ENCODE measurements at places on chromosomes 7 and 10.

DNA sequence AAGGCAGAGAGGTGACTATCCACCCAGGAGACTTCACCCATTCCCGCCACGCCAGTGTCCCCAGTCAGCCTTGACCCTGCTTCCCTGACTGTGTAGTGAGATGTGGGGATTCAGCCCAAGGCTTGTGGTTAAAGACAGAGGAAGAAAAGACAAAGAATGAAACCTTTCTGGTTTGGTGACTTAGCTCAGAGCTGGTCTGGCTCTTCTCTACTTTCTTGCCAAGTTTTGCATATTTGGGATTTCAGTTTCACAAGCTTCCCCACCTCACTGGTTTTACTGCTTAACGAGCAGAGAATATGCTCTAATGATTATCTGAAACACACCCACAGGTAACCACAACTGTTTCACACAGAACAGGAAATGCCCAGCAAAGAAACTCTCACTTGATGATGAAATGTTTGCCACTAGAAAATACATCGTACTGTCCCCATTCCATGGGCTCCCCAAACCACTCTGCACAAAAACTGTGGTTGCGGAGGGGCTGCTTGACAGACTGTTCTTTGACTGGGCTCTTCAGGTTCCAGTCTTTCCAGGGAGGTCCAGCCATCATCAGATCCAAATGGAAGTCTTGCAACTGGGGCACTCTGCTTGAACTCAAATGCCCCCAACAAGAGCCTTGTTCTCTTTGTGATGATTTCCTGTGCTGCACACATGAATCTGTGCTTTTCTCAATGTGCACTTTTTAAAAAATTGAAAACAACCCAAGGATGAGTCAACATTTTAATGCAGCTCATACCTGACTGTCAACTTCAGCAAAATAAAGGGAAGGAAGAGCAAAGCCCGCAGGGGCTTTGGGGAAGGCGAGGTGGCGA, 95.5 kb downstream of the CTBP2 start:
- DNase-seq: peak; percentile 77

DNA sequence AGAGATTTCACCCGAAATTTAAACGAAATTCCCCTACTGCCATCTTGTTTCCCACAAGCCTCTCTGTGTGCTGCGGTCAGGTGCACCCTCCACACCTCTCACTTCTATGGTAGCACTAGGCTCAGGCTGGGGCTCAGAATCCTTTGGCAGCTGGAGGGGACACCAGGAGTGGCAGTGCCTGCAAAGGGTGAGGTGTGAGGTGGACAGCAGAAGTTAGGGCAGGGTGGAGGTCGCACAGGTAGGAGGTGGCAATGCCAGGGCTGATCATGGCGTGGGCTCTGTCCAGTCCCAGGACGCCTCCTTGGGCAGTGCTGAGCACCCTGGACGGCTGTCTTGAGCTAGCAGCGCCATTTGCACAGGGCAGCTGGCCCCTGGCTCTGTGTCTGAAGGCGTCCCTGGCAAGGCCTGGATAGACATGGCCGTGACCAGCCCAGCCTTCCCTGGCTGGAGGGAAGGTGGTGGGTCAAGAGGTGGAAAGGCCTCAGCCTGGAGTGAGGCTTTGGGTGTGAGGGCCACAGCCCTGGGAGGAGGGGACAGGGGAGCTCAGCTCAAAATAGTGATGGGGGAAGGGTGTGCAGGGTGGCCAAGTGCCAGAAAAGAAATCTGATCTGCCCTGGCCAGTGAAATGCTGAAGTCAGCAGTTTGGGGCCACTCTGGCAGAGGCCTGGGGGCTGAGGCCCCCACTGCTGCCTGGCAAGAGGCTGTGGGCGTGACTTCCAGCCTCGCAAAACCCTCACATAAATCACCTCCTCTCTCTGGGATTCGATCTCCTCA, 40.0 kb downstream of the ZCCHC24 start:
- DNase-seq: no peak

- DNase-seq: no peak
These were observed 42.0 kb upstream of the PALS2 start for GRCh38 chr7:24531255-24531654.

DNA sequence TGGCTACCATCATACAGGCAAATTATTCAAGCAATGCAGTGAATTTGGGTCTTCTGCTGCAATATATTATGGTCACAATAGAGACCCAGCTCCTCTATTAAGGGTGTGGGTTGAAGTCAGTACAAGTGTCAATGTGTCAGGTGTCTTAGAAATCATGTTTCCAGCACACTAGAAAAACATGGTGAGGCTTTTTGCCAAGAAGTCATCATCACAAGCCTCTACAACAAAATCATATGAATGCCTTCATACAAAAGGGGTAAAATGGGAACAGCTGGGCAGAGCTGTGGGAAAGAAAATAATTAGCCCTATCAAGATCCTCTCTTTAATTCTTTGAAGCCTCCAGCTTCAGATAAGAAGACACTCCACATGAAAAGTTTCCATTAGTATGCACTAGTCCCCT, 37.2 kb downstream of the FAM13C start:
- DNase-seq: no peak

DNA sequence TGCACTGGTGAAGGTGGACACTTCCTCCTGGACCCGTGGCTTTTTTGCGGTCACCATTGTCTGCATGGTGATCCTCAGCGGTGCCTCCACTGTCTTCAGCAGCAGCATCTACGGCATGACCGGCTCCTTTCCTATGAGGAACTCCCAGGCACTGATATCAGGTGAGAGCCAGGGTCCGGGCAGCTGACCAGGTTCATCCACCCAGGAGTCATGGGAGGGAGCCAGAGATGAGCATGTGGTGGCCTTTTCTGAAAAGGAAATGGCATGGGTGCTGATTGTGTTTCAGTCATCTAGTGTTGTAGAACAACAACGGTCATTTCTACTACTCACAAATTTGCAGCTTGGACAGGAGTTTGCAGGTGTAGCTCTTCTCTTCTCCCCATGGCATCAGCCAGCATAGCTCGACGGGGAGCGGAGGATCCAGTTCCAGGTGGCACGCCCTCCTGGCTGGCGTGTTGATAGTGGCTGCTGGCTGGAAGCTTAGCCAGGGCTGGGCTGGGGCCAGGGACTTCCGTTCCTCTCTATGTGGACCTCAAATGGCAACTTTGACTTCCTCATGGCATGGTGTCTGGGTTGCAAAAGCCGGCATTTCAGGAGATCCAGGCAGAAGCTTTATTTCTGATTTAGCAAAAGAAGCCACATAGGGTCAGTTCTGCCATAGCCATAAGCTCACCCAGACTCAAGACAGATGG, 32.7 kb downstream of the SLC29A3 start:
- no peak for DNase-seq

DNA sequence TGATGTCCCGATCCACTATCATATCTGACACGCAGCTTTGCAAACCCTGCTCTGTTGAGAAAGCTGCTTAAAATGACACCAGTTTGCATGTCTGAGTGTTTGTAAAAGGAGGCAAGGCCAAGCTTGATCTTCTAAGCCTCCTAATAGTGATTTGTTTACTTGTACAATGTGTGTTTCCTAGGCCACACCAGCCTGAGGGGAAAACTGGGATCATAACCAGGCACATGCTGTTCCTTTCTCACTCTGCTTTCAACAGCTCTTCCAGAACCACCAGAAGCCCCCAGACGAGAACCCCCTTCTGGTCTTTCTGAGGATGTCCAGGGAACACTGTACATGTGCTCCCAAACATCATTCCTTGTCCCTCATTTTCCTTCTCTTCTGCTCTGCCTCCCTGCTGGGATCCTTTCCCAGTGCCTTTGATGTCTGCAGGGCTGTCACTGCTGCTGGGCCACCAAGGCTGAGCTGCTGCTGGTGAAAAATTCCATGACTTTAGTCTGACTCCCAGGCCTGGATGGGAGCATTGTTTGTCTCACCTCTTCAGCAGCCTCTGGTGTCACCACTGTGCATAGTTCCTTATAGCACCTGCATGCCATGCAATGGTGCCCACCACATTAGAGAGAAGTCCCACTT, 4.0 kb upstream of the LGI1 start:
- no peak for DNase-seq

Data from activated CD4-positive, alpha-beta T cell treated with anti-CD3 and anti-CD28 coated beads, Interleukin-2, Interleukin-4, amounts not matched to agents 100 ng/mL and 50 ng/mL, durations not matched to agents 16 hours and 8 hours (primary cell).